ENCODE measurements at places on chromosomes 11 and 22.

DNA sequence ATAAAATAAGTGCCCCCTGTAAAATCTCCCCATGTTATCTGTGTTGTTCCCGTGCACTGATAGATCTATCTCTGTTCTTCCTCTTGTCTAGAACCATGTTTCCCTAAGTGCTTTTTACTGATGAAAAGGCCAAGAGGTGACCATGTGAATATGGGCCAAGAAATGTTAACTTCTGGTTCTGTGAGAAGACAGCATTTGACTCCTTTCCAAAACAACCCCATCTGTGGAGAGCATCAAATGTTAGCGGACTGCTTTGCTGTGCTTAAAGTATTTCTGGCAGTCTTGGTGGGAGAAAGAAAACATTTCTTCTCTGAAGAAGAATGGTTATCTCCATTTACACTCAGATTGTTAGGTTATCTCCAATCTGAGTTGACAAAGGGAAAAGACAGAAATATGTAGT is 58.6 kb upstream of the GUCY1A2 start:
- no peak for DNase-seq

DNA sequence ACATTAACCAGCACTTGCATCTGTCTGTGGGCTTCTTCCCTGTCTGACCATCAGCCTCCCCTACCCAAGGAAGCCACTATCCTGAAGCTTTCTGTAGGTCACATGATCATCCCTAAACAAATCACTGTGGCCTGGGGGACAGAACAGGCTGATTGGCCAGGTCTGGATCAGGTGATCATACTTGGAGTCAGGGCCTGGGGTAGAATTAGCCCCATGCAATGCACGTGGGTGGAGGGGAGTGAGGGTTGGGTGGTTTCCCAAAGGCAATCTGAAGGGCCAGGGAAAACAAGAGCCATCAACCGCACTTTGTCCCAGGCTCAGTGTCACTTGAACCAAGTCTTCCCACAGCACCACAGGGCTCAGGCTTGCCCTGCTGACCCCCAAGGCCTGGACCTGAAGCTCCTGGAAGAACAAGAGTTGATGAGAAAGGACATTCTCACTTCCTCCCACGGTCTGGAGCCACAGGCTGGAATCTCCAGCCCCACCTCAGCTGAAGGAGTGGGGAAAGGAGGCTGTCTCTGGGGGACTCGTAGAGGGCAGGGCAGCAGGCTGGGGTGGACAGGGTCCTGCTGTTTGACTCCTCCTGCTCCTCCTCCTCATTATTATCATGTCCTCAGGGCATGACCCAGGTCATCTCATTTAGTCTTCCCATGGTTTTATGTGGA is 31.5 kb upstream of the TSPAN18 start:
- DNase-seq = no peak

- no peak for DNase-seq
Observed at GRCh38 chr11:118916842-118917388, 8.8 kb downstream of the BCL9L start.

DNA sequence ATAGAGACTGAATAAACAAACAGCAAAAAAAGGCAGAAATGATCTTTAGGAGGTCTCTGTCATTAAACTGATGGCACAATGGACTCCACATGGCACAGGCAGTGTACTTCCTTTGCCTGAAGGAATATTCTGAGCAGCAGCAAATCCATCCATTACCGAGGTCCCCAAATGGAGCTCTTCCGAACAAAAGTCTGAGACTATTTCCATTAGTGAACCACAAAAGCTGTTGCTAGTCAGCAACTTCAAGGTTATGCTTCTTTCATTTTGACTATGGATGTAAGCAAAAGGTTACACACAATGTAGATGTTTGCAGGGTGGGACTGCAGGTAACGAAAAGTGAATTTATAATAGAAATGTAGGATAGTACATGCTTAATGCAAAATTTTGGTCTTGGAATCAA is 14.5 kb downstream of the NARS2 start:
- DNase-seq = no peak

GRCh38 chr11:34640050-34640923 is 19.4 kb downstream of the EHF start:
- DNase-seq = no peak

DNA sequence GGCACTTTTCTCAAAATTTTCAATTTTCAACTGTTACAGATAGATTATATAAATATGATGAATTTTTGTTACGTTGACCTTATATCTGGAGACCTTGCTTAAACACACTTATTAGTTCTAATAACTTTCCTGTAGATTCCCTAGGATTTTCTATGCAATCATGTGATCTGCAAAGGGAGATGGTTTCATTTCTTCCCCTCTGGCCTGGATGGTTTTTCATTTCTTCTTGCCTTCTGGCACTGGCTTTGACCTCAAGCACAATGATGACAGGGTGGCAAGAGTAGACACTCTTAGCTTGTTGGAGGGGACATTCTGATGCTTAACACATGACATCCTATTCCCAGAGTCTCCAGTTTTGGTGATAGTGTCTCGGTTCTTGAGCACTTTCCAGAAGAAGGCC is 75.9 kb downstream of the DGCR2 start:
- DNase-seq = no peak
